ENCODE measurements at places on chromosomes 16 and 17. TPM values are rescaled to one million over a fixed set of nuclear protein-coding genes. Genes with fewer than 3 reads are reported as not detected.

DNA sequence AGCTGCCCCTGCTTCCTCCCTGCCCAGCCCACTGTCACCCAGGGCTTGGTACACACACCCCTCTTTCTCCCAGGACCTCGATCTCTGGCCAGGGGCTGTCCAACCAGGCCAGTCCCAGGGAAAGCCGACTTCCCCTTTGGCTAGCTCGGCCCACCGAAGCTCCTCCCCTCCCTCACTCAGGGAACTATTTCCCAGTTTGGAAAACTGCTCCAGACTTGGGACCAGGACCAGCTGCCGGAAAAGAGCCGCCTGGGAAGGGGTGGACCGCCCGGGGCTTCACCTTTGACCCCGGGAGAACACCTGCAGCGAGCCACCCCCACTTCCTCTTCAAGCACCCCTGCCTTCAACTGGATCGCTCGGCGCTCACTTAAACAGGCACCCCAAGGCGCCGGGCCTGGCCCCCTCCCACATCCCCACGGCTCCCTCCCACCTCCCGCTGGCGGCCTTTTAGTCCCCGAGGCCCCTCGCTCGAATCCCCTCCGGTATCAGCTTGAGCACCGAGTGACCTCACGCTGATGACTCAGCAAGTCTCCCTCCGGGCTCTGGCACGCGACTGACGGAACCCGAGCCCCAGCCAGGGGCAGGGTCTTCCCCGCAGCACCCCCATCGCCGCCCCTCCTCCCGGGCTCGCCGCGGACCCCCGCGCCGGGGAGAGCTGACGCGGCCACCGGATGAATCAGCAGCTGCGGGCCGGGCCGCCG is 934 bp downstream of the MAFG start:
- peak; percentile 85 for DNase-seq

DNA sequence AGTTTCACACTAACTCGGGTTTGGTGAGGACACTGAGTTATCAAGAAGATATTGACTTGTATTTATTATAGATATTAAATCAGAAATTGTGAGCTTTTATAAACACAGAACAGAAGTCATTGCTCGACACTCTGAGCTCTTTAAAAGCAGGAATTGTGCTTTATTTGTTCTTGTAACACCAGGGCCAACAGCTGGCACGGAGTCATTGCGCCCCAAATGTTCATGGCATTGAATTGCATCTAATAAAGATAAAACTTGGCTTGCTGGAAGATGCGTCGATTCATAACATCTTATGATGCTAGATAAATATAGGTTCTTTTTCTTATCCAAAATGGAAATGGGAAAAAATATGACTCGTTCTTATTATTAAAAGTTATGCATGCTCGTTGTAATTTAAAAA is 11.8 kb upstream of the MLYCD start:
- peak; percentile 24 for DNase-seq

DNA sequence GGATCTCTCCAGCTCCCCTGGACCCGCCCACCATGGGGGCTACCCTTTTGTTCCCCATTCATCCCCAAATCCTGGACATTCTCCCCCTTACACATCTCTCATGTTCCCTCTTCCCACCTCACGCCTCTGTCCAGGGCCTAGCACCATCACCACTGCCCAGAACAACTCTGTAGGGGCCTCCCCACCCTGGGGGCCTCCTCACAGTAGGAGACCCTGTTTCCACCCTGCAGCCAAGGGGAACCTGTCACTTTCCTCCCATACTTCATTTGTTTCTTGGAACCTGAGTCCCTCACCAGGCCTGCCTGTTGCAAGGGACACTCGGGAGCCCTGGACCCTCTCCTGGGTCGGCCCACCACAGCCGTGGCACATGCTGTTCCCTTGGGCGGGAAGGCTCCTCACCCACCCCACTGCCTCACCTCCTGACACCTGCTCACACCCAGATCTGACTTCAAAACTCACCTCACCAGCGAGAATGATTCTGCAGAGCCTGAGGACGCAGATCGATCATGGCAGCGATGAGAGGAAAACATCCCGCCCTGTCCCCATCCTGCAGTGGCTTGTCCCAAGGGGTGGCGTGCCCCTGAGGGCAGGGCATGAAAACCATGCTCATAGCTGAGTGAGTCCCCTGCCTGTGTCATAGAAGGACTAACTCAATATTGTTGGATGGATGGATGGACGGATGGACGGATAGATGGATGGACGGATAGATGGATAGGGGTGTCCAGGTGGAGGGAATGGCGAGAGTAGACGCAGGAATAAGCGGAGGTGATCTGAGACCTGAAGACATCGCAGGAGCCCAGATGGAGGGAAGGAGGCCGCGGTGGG is 6.8 kb upstream of the RASD1 start:
- DNase-seq, result no peak

GRCh38 chr17:39996162-39996561 is 15.6 kb downstream of the PSMD3 start:
- DNase-seq, result no peak

GRCh38 chr17:251531-251930 is 70.1 kb upstream of the DOC2B start:
- no peak for DNase-seq

The ARMC7 gene
- total RNA-seq, result 3.6 TPM

The DOC2A gene
- not detected for total RNA-seq

Data from Daoy (cell line).